BJ (cell line): ENCODE measurements at places on chromosomes 2 and 18.
A peak's percentile ranks its signal among the peaks of the same experiment; 100 is the strongest.

- DNase-seq = no peak
Measured at GRCh38 chr2:123091471-123091870, 933.6 kb upstream of the CNTNAP5 start.

- DNase-seq = no peak
Measured at GRCh38 chr2:32772638-32773447, 145.0 kb downstream of the TTC27 start.

DNA sequence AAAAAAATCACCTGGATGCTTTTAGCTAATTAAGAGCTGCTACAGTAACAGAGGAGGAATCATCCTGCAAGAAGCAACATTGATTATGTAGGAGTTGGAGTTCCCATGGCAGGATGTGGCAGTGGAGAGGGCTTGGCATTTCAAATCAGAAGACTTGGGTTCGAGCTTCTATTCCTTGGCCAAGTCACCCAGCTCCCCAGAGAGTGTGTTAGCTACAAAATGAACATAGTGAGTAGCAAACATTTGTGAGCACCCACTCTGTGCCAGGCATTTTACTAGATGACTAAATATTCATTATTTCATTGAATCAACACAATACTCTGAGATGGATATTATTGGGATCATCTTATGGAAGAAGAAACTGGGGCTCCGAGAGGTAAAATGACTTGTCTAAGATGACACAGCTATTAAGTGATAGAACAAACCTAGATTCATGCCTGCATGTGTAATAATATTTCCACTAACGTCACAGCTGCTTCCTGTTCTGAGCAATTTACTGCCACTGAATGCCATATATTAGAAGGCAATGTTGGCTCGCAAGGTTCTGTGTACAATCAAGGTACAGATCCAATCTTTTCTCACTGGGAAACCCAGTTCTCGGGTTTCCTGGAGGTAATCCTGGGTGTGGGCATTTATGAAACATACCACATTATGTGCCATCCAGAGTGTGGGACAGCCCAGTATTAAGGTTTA is 18.0 kb downstream of the NTSR2 start:
- DNase-seq = no peak

DNA sequence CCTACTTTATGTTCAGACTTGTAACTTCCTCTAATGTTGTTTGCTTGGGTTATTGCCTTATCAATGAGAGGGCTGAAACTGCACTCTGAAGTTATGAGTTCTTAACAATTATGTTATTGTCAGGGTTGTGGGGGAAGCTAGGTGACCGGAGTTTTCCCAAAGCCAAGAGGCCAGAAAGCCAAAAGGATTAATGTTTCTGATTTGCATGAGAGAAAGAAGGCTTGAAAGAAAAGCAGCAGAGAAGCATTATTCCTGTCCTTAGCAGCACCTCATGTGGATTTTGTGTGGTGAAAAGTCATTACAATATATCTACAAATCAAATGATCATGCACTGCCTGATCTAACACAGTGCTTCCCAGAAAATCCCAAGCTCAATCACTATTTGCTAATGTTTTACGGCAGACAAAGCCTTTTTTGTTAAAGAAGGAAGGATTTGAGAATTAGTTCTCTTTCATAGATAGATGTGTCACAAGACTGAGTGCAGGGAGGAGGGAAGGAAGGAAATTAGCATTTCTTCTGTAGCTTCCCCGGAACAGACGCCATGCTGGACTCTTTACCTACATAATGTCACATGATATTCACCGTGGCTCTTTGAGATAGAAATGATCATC is 203.2 kb downstream of the ALK start:
- DNase-seq = no peak

DNA sequence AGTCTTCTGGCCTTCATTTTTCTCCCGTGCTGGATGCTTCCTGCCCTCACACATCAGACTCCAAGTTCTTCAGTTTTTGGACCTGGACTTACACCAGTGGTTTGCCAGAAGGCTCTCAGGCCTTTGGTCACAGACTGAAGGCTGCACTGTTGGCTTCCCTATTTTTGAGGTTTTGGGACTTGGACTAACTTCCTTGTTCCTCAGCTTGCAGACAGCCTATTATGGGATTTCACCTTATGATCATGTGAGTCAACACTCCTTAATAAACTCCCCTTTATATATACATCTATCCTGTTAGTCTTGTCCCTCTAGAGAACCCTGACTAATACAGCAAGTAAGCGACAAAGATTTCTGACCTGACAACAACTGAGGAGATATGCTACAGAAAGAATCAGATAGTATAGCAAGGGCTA is 7.2 kb downstream of the CDC42EP3 start:
- DNase-seq = no peak

- DNase-seq = no peak
Measured at GRCh38 chr2:105866216-105867185, 121.8 kb downstream of the NCK2 start.

DNA sequence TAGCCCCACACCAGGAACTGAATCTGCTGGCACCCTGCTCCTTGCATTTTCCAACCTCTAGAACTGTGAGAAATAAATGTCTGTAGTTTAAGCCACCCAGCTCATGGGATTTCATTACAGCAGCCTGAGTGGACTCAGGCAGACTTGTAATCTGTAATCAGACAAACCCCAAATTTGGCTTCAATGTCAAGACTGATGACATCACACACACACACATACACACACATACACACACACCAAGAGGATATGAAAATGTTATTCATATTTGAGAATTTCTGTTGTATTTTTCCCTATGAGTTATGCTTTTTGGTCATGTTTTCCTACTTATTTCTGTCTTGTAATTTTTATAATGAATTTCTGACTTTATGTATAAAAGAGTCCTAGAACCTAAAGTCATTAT is 83.8 kb upstream of the GLI2 start:
- no peak for DNase-seq

DNA sequence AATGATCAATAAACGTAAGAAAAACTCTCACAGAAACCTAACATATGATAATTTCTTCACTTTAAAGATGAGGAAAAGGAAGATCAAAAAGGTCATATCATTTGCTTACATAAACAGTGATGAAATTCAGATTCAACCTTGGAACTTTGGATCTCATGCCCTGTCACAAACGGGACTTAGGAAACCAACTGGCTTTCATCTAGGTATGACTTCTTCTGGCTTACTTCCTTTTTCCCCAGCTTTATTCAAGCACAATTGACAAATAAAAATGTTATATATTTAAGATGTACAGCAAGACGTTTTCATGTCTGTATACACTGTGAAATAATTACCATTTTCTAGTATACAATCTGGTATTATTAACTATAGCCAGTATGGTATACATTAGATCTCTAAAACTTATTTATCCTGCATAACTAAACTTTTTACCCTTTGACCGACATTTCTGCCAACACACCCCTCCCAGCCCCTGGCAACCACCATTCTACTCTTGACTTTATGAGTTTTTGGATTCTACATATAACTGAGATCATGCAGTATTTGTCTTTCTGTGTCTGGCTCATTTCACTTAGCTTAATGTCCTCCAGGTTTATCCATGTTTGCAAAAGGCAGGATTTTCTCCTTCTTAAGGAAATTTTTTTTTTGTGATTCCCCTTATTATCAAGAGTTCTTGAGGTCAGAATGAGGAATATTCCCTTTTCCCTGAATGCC is 46.0 kb upstream of the COBLL1 start:
- DNase-seq = no peak

GRCh38 chr18:6719910-6720683 is 9.4 kb upstream of the ARHGAP28 start:
- no peak for DNase-seq

- no peak for DNase-seq
Measured at GRCh38 chr2:216620786-216621185, 12.4 kb upstream of the IGFBP2 start.

DNA sequence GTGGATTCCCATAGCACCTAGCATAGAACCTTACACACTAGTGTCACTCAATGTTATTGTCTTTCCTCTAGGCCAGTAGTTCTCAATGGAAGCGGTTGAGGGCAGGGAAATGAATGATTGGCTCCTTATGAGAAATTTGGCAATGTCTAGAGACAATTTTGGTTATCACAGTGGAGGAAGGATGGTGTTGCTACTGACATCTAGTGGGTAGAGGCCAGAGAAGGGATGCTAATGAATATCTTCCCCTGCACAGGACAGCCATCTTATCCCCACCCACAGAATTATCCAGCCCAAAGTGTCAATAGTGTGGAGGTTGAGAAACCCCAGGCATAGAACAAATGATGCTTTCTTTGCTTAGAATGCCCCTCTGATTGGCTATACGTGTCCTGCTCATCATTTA is 15.8 kb downstream of the C18orf63 start:
- peak; percentile 5 for DNase-seq

- DNase-seq = no peak
Measured at GRCh38 chr2:230269715-230270114, 44.2 kb downstream of the SP140 start.

DNA sequence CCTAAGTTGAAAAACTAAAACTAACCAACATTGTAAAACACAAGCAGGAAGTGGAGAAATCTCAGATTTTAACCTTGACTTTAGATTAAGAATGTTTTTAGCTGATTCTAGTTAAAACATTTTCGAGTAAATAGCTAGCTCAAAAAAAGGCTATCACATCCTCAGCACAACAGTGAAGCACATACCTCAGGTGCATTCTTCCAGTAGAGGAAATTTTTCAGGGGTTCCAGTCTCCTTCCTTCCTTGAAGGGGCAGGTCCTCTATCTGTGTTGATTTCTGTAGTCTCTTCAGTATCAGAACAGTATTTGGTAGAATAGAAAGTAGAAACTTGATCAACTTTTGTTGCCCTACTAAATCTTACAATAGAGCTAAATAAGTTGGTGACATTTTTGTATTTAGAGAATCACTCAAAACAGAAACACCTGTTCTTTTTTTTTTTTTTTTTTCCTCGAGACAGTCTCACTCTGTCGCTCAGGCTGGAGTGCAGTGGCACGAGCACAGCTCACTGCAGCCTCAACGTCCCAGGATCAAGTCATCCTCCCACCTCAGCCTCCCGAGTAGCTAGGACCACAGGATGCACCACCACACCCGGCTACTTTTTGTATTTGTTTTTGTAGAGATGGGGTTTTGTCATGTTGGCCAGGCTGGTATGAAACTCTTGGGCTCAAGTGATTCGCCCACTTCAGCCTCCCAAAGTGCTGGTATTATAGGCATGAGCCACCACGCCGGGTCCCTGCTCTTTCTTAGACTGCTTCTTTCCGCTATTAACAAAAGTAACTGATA is 6.9 kb upstream of the GPR155 start:
- no peak for DNase-seq

DNA sequence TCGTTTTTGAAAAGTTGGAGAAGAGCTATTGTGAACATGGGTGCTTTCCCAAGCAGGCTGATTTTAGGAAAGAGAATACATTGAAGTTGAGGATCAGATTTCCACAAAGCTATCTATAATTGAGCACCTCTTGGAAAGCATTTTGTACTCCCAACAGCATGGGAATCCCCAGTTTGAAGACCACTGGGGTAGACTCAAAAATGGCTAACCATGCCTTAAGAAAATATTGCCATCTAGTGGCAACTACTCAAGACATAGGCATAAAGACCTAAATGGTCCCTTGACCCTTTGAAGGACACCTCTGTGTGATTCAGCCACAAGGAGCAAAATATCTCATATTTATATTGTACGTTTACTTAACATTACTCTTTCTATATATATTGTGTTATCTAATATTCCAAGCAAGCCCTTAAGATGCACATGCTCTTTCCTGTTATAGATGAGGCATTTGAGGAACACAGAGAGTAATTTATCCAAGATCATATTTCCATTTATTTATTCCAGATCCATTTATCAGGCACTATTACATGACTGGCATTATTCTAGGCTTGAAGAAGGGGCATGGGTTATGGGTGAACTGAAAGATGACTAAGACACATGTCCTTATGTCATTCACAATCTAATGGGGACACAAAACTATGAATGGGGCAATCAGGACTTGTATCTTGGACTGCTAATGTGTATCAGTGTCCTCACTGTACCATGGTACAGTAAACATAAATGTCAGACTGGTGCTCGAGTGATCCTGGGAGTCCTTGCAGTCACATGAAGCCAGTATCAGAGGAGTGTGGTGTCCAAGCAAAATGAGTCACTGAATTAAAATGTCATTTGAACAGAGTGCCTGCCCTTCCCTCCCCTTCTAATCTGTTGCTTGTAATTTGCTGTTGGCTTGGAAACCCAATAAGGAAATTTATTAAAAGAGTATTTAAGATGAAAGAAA is 121.0 kb upstream of the XPO1 start:
- DNase-seq = no peak

DNA sequence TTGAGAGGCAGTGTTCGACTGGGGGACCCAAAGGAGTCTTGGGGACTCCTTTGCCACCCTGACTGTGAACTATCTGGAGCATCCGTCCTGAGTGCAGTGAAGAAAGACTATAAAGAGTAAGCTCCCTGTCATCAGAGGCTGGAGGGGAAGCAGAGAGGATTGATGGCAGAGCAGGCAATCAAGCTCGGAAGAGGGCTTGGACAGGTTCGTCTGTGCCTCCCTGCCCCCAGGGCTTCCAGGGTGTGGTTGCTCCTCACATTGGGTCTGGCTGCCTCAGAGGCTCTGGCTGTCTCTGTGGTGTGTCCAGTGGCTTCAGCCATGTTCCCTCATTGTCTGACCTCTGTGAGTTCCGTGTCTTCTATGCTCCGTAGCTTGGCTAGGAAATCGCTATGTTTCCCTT is 13.8 kb upstream of the EN1 start:
- DNase-seq = no peak

GRCh38 chr2:43430489-43430888 is 165.3 kb downstream of the THADA start:
- DNase-seq = no peak

- DNase-seq = no peak
Measured at GRCh38 chr2:19380532-19380931, 22.1 kb upstream of the OSR1 start.

DNA sequence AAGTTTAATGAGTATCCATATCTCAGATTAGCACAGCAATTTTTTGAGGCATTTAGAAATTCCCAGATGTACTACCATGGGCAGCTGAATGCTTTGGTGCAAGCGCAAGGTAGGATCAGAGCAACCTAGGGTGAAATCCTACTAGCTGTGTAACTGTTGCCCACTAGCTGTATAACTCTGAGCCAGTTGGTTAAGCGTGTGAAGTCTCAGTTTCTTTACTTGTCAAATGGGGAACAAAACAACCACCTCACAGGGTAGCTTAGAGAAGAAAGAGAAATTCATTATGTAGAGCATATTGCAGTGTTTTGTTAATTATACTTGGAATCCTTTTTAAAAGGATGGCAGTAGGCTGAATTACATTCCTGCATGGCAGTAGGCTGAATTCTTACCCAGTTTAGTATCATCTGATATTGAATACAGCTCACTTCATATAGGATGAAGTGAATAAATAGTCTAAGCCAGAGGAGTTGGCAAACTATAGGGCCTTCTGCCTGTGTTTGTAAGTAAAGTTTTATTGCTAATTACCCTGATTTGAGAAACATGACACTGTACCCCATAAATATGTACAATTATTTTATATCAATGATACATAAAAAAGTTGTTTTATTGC is 180.7 kb downstream of the PLCL1 start:
- no peak for DNase-seq
